CD8-positive, alpha-beta T cell (primary cell): ENCODE measurements at places on chromosomes 11 and 22.

DNA sequence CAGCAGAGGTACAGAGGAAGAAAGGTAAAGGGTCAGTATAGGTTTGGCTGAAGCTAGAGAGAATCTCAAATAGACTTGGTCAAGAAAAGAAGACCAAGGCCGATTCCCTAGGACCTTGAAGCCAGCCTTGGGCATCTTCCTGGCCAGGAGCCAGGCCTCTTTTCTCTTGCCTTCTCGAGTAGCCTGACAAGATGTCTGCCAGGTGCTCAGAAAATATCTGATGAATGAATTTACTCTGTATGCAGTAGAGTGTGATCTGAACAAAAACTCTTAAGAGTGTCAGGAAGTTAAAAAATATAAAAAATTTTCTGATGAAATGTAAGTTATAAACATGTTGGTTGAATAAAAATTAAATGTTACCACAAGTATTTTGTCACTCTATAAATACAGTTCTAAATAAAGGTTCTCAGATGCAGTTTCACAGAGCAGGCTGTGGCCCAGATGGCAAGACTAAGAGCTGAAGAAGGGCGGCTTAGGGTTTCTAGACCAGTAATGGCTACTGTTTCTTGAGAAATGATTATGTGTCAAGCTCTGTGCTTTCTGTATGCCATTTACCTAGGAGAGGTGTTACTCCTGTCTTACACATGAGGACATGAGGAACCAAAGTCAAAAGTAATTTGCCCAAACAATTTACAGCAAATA is 98.1 kb downstream of the ATXN10 start:
- no peak for DNase-seq

DNA sequence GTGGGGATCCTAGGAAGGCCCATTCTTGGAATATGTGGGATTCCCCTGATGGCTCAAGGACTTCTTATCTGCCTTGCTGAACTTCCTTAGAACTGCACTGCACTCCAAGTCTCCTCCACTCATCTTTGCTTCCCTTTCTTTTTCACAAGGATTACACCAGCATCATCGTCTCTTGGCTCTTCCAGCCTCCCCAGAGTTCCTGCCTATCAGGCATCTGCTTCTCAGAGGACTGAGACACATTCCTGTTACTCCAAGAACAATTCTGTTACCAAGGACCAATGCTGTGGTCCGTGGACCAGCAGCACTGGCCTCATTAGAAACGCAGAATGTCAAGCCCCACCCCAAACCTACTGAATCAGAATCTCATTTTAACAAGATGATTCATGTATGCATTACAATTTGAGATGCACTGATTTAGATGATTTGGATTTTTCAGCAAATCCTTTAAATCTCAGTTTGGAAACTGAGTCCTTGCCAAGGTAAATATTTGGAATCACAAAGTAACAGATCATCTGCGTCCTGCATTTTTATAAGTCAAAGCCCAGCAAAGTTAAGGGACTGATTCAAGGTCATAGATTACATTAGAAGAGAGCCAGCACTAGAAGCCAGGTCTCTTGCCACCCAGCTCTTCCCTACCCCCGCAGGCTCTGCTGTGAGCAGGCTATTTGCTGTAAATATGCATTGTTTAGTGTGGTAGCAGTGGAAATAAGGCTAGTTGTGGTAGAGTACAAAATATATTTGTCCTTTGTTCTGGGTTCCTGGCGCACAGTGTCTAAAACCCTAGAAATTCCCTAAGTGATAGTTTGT is 110.9 kb downstream of the SWAP70 start:
- no peak for DNase-seq

- no peak for DNase-seq
Measured at GRCh38 chr11:86490582-86490981, 115.9 kb downstream of the CCDC81 start.

DNA sequence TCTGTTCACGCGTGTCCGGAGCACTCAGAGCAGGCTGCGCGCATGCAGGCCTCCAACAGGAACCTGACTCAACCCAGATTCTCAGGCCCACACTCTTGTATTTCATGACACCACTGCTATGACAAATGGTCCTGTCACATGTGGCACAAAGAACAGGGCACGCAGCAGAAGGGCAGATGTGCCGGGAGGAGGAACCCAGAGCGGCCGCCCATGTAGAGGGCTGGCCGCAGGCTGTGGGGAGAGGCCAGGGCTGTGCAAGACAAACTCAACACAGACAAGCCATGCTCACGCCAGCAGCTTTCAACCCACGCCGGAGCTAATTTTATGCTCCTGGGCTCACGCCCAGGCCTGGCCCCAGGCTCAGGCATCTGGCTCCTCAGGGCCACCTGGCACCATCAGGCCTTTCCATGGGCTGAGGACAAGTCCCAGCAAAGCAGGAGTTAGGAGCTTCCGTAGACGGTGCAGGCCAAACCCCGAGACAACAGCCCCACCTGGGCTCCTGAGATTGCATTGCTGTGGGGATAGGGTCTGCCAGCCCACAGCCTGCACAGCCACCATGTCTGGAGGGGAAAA is 40.0 kb downstream of the DUSP8 start:
- no peak for DNase-seq

- DNase-seq, result no peak
Measured at GRCh38 chr11:133832096-133832990, 13.0 kb downstream of the SPATA19 start.

DNA sequence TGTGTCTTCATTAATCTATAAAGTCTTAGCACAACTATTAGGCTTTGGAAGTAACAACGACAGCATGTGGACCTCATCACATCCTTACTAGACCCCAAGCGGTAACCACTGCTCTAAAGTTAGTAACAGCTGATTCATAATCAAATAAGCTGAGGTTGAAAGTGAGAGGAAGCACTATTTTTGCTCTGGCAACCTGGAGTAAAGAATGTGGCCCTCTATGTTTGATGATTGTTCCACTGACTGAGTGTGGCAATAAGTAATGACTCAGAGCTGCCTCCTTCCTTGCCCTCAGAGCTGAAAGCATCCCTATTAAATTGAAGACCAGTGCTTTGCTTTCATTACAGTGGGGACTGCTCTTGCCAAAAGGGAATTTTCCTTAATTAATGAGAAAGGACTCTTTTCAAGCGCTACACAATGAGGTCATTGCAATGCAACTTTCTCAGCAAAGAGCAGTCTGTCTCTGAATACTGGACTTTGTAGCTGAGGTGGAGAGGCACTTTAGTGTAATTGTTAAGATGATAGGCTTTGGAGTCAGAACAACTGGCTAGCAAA is 906.1 kb upstream of the RAG2 start:
- no peak for DNase-seq

- DNase-seq, result no peak
Measured at GRCh38 chr11:44564670-44565210, 723 bp upstream of the CD82 start.

DNA sequence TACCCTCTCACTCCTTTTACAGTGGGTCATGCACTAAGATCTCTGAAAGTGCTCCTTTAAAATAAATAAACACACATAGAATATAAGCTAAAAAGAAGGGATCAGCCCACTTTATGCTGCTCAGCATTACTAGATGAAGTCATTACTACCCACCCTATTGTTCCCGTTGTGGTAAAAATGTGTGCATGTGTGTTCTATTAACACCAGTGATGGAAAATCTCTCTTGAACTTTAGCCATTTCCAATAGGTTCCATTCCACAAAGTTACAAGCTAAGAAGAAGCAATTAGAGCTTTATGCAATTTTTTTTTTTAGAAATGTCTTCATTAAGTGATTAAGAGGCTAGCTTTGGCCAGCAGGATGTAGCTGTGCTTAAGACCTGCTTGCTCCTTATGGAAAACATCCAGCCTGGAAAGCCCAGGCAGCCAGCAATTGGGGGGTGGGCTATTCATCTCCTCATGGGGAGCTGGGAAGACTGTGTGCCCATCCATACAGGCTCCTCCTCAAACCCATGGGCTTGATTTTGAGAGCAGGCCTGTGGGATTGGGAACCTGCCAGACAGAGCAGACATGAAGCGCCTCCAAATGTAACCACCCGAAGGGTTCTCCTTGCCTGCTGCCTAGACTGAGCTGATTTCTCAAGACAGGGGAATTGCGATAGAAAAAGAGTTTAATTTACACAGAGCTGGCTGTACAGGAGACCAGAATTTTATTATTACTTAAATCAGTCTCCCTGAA is 92.9 kb upstream of the PARVA start:
- no peak for DNase-seq

GRCh38 chr11:45662096-45662664 is 3.2 kb downstream of the CHST1 start:
- DNase-seq, result no peak

DNA sequence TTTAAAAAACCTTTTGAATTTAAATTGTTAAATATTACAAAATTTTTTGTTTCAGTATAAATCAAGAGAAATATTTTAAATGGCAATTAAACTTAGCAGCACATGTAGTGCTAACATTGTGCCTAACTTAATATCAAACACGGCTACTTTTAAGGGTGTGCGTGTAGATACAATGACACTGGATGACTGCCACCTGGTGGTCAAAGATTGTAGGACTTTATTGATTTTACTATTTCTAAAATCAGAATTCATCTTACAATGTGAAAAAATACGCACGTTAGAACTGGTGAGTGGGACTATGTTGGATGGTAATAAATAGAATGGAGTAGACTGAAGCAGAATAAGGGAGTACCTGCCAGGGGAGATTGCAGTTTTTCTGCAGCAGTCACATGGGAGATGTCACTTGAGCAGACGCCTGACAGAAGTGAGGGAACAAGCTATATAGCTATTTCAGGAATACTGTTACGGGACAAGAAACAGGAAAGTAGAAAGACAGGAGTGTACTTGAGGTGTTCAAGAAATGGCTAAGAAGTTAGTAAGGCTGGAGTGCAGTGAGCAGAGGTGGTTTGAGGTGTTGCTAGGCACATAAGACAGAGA is 52.9 kb downstream of the UVRAG start:
- DNase-seq, result peak; percentile 28

- no peak for DNase-seq
Measured at GRCh38 chr11:65944191-65944590, 1.1 kb upstream of the TSGA10IP start.

GRCh38 chr11:68090706-68091105 is 30.5 kb downstream of the CHKA start:
- DNase-seq, result peak; percentile 11

GRCh38 chr11:2899080-2899783 is 13.7 kb upstream of the CDKN1C start:
- no peak for DNase-seq

DNA sequence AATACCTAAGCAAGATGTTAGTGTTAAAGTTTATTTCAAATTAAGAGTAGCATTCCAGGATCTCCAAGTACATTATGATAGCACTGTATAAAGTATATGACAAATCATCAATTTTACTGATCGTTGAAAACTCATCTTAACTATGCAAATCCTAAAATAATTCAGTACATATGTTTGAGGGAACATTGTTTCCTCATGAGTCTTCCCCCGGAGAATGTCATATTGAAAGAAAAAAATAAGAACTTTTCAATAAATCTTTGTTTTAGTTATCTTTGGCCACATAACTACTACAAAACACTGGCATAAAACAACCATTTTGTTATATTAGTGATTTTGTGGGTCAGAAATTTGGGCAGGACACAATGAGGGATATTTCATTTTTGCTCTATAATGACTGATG is 135.4 kb downstream of the METTL15 start:
- no peak for DNase-seq

DNA sequence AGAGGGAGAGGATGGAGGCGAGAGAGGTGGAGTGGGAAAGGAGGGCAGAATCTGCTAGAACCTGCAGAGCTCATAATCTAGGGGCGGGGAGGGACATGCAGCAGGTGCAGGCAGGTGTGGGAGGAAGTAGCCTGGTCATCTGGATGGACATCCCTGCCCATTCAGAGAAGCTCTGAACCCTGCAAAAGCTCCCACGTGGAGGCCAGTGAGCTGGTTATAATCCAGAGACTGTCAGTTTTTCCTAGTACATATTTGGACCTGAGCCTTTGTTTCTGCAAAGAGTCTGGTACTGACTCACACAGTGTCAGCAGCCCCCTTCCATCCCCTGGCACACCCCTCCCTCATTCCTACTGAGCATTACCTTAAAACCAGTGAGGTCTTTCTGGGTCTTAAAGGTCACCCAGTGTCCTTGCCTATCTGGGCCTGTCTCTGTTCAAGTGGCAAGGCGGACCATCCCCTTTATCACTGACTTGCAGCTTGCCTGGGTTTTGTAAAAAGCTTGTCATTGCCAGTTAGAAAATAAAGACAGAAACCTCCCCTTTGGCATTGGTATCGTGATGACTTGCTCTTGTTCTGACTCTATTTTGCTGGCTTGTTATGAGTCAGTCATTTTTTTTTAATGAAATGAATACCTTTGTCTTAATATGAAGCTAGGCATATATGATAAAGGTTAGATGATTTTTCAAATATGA is 26.1 kb downstream of the PTPRJ start:
- no peak for DNase-seq

DNA sequence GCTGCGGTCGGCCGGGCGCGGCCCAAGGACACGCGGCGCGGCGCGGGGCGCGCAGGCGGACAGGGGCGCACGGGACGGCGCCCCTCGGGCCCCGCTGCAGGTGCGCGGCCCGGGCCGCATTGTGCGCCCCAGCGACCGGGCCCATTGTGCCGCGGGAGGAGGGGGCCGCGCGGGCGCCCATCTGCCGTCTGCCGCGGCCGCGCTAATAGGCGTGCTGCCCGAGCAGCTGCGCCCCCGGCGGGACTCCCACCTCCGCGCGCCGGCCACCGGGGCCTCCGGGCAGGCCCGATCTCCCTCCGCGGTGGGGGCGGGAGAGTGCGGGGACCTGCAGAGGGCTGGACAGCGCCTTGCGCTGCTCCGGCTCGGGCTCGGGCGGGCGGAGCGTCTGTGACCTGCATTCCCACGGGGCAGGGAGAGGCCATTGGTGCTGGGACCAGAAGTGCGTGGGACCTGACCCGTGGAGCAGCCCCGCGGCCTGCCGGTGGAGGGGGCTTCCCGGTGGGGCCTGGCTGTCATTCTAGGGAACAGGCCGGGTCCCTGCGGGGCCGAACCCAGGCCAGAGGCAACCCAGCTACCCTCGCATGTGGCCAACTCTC is 933 bp downstream of the BRSK2 start:
- no peak for DNase-seq

GRCh38 chr11:79193663-79194310 is 247.0 kb downstream of the TENM4 start:
- no peak for DNase-seq

- no peak for DNase-seq
Measured at GRCh38 chr11:123233975-123234334, 38.9 kb upstream of the CLMP start.

GRCh38 chr11:22157531-22157930 is 35.4 kb upstream of the ANO5 start:
- no peak for DNase-seq

DNA sequence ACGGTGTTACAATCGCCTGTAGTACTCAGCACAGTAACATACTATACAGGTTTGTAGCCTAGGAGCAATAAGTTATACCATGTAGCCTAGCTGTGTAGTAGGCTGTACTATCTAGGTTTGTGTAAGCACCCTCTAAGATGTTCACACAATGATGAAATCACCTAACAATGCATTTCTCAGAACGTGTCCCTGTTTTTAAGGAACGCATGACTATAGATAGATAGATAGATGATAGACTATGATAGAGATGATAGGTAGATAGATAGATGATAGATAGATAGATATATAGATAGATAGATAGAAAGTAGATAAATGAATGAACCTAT is 203.9 kb downstream of the FAM76B start:
- no peak for DNase-seq
